ENCODE measurements at places on chromosomes 1 and 21.

- DNase-seq = no peak
Measured at GRCh38 chr1:53987880-53988279, 30.1 kb downstream of the LDLRAD1 start.

- DNase-seq = no peak
Measured at GRCh38 chr1:167512046-167512654, 6.2 kb downstream of the CD247 start.

DNA sequence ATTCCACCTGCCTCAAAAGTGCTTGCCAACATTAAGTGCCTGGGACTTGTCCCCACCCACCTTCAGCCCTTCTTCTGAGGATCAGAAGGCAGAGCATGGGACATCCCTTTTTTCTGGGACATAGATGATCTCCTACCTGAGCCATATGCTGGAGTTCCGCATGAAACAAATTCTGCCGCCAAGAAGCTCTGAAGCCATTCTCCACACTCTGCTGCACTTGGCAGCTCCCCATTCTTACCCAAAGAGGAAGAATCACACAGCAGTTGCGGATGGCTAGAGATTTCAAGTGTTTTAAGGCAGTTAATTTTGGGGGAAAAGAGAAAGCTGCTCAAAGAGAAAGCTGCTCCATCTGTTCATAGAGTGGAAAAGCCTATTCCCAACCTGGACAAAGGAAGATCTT lies 197.3 kb upstream of the COA6 start:
- DNase-seq = no peak

DNA sequence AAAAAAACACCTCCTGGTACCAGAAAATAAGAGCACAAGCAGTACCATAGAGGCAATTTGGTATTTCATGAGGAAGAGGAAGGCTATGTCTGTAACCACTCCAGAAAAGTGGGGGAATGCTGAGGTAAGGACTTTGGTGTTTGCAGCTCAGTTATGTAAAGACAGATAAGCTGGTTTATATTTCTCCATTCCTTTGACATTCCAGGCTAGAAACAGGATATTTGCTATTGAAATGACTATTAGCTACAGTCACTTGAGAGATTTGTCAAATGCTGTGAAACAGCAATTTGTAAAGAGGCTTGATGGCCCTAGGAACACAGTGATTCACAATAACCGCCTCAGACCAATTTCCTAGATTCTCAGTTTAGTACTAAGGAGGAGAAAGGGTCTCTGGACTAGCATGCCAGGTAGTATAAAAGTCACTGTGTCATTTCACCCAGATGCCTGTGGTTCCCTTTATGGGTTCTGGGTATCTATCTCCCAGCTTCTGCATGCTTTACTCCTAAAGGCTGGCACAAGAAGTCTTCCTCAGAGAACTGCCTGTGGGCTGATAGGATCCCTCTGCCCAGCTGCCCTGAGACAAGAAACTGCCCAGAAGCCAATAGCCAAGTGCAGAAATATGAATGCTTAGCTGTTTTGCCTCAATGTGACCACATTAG lies 80.5 kb downstream of the VCAM1 start:
- DNase-seq = no peak

- no peak for DNase-seq
Measured at GRCh38 chr1:221444346-221444745, 297.5 kb downstream of the DUSP10 start.

DNA sequence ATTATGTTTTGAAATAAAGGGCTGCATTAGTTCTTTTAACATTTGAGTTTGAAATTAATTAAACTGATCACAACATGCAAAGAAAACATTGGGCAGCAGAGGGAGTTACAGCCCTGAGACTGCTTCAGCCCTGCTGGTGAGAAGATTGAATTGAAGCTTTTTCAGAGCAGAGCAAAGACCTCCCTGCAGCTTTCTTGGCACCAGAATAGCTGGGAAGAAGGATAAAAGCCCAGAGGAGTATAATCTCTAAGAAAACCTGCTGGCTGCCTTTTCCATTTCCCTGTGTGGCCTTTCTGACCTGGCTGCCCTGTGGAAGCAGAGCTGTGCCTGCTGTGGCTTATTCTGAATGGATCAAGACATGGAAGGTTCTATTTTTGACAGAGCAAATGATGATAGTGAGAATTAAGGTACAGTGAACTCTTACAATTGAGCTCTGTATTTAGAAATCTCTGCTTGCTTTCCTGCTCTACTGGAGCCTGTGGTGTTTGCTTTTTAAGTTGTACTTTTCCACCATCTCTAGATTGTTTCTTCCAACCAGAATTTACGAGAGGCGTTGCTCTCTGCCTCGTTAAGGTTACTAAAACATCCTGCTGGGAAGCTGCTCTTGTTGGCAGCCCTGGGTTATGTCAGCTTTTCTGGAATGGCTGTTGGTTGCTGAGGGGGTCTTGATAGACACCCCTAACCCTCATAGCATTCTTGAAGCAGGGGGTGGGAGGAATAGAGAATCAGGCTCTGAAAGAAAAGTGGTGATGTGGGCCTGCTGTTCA lies 9.9 kb downstream of the SNRPE start:
- peak; percentile 33 for DNase-seq

DNA sequence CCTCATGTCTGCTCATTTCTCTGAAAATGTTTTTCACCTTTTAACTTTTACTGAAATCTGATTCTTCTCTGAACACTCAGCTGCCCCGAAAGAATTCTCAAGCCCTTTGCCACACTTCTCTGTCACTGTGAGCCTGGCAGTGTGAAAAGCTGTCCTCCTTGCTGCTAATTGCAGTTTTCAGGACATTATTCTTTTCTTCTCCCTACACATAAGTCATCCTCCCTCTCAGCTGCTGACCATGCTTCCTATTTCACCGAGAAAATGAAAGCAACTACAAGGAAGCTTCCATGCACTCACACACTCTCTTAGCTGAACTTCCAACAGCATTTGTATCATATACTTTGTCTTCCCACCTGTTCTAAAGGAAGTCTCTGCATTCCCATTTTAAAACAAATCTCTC lies 15.8 kb downstream of the OLFM3 start:
- DNase-seq = no peak

DNA sequence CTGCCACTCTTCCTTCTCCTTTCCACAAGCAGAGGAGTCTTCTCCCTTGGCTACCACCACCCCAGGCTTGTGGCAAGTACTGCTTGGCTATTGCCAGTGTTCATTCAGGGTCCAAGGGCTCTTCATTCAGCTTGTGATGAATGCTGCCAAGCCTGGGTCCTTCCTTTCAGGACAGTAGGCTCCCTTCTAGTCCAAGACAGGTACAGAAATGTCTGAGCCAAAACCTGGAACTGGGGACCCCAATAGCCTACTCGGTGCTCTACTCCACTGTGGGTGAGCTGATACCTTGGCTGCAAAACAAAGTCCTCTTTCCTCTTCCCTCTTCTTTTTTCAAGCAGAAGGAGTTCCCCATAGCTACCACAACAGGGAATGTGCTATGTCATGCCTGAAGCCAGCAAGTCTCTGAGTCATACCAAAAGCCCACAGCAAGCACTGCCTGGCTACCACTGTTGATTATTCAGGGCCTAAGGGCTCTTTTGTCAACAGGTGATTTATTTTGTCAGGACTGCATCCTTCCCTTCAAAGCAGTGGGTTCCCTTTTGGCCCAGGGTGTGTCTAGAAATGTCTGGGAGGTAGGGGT lies 268.9 kb downstream of the HHAT start:
- DNase-seq = no peak

- DNase-seq = no peak
Measured at GRCh38 chr1:81834921-81835698, 34.4 kb downstream of the ADGRL2 start.

- no peak for DNase-seq
Measured at GRCh38 chr1:162055062-162055461, 14.4 kb upstream of the NOS1AP start.

GRCh38 chr1:190476806-190477205 lies 858 bp downstream of the BRINP3 start:
- no peak for DNase-seq

GRCh38 chr1:201406831-201407406 lies 7.8 kb upstream of the LAD1 start:
- no peak for DNase-seq

GRCh38 chr1:222845763-222846162 lies 30.9 kb downstream of the DISP1 start:
- DNase-seq = no peak

- no peak for DNase-seq
Measured at GRCh38 chr1:24727501-24728216, 17.6 kb upstream of the CLIC4 start.

GRCh38 chr1:156851779-156852417 lies 7.0 kb downstream of the INSRR start:
- DNase-seq = no peak
